ENCODE measurements at places on chromosomes 16 and 17.
A peak's percentile ranks its signal among the peaks of the same experiment; 100 is the strongest.

- DNase-seq, result peak; percentile 80
These were observed 206.2 kb downstream of the PRKCB start for GRCh38 chr16:24041834-24042631.

DNA sequence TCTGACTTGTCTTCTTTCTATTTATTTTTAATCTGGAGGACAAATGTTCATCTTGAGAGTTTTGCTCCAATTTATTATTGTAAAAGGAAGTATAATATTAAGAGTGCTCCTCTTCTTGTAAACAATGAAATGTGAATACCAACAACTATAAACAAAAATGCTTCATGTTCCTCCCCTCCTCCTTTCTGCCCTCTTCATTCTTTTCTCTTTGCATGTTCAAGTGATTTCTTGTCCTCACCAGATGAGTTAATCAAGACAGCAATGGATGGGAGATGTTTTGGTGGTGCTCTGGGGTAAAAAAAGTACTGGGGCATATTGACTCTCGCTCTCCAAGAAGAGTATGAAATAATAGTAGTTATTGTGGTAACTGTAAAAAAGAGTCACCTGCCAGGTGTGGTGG lies 24.3 kb downstream of the ITGB3 start:
- no peak for DNase-seq

DNA sequence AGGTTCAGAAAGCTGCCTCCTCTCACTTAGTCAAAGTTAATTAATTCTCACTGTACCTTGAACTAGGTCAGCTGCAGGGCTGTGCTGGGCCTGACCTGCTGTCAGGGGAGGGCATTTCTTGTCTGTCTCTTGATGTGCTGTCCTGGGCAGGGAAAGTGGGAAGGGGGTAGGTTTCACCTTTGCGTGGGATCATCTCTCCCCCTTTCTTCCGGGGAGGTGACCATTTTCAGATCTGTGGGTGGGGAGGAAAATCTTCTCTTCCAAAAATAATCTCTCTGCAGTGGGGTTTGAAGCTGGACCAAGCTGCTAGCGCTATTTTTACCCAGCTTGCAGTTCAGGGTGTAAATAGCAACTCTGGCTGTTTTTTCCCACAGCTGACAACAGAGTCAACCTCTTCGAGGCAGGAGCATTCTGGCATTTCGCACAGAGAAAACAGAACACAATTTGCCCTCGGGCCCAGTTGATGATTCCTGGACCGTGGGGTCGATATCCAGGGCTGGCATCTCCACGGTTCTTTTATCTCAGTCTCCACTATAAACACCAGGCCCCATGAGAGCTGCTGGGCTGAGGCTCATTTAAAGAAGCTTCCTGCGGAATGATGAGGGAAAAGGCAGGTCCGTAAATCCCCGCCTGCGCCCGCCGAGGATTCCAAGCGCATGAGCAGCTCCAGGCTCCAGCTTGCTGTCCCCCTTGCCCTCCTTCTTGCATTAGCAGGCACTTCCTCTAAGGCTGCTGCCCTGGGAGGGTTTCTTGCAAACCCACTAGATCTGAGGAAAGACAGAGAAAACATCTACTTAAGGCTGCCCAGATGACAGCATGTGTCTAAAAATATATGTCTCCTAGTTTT lies 93.9 kb downstream of the YPEL2 start:
- peak; percentile 54 for DNase-seq

- DNase-seq, result no peak
These were observed at the start of gene DNAI2 for GRCh38 chr17:74274060-74274708. TSS of gene DNAI2 (plus strand) at chr17:74274234. CDS start at chr17:74281818, 7,584 bp downstream.

- DNase-seq, result no peak
These were observed 60.6 kb downstream of the HLF start for GRCh38 chr17:55325406-55325805.

GRCh38 chr17:80105762-80106161 lies 4.4 kb downstream of the GAA start:
- peak; percentile 45 for DNase-seq

DNA sequence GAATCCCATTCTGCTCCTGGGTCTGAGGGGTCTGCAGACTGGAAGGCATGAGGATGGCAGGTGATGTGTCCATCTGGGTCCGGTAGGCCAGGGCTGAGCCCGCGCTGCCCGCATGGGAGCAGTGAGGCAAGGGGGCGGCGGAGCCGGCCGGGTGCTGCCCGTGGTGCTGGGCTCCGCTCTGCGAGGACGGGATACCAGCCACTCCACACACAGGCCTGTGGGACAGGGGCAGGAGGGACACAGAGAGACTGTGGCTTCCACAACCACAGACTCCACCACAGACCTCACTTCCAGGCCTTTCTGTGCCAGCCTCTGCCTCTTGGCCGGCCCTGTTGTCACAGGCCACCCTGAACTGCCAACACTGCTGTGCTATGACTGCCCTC lies 25.4 kb downstream of the MAP1LC3B start:
- DNase-seq, result no peak

- DNase-seq, result no peak
These were observed 116.6 kb downstream of the ZNF18 start for GRCh38 chr17:11880714-11881113.

All from AG08395 (cell line).